ENCODE measurements at places on chromosomes 3 and 15. TPM values are rescaled to one million over a fixed set of nuclear protein-coding genes. Genes with fewer than 3 reads are reported as not detected.

SUSD5 gene
- total RNA-seq = 0.42 TPM

- DNase-seq = no peak
Measured at GRCh38 chr3:145900056-145900829, 260.7 kb downstream of the PLOD2 start.

IQCB1 gene
- total RNA-seq = 9.1 TPM

INO80 gene
- 16.8 TPM for total RNA-seq

DNA sequence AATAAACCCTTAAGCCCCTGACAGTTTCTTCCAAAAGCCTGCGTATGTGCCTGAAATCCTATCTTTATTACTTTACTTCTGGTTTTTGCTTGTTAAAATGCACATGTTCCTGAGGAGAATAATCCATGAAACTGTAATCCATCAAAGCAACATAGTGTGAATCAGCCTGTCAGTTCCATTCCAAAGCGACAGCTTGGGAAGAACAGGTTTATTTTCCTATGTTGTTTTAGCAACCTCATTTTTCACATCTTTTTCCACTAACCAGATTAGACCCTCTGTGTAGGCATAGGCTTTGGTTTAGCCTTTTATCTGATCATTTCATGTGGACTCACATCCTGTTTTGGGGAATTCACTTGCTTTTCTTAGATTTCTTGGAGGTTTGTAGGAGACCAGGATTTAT lies 988.0 kb downstream of the SQOR start:
- no peak for DNase-seq

GRCh38 chr3:25872200-25872877 lies 82.4 kb downstream of the OXSM start:
- no peak for DNase-seq

GRCh38 chr3:126034481-126035361 lies 49.2 kb downstream of the SLC41A3 start:
- no peak for DNase-seq

PLAAT1 gene
- 2.3 TPM for total RNA-seq

DNA sequence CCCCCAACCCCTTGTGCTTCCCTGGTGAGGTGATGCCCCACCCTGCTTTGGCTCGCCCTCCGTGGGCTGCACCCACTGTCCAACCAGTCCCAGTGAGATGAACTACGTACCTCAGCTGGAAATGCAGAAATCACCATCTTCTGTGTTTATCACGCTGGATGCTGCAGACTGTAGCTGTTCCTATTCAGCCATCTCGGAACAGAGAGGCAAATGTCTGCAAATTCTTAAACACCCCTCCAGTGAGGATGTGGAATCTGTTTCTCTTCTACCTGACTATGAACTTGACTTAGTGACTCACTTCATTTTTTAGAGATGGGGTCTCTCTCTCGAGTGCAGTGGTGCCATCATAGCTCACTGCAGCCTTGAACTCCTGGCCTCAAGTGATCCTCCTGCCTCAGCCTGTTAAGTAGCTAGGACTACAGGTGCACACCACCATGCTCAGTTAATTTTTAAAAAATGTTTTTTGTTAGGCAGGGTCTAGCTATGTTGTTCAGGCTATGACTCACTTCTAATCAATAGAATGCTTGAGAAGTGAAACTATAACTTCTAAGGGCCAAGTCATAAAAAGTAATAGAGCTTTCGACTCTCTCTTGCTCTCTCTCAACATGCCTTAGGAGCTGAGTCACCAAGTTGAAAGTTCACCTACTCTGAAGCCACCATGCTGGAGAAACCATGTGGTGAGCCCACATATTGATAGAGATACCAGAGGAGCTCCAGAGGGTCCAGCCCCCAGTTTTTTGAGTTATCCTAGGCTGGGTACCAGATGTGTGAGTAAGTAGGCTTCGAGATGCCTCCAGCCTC lies 11.5 kb upstream of the PARP14 start:
- DNase-seq = no peak

CSPG4 gene
- 2.2 TPM for total RNA-seq

NANOGP8 gene
- not detected for total RNA-seq

- no peak for DNase-seq
Measured at GRCh38 chr15:50134524-50135024, 15.5 kb upstream of the ATP8B4 start.

SCAMP5 gene
- 12.9 TPM for total RNA-seq

DNA sequence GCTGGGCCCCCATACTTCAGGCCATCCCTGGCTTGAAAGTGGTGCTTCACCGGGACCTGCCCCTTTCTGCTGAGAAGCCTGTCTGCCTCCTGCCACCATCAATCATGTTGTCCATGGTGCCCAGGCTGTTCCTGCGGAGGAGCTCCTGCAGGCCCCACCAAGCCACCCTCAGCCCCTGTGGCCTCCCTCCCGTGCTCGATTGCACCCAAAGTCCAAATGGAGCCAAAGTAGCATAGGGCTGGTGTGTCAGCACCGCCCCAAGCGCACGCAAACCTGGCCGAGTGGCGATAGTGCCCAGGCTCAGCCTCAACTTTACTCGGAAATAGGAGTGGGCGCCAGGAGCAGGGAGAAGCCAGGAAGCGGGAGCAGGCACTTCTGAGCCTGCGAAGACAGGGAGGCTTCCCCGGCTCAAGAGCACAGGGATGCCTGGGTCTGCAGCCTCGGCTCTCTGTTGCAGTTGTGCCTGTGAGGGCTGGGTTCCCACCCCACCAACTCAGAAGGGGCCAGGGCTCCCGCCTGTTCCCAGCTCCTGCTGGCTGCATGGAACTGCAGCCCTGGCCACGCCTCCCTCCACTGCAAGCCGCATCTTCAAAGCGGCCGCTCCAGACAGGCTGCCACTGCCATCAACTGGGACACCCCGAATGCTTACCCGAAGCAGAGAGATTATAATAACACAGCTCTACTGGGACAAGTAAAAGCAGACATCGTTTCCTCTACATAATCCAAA lies 203.0 kb downstream of the ARRDC4 start:
- no peak for DNase-seq

DNA sequence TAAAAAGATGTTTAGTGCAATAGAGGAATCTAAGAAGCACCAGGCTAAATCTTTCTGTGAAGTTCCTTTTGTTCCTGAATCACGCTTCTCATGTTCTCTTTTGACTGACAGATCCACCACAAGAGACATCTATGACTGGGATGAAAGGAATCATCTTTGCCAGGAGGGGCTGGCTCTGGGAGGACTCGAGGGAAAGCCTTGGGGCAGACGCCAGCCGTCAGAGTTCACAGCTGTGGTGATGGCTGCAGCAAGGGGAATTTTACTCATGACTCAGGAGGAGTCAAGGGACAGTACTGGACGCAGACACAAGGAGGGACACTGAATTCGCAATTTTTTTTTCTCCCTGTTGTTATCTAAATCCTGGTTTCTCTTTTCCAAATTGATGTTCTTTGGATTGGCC lies 38.7 kb downstream of the C3orf38 start:
- DNase-seq = no peak

- DNase-seq = peak; percentile 12
Measured at GRCh38 chr3:156787926-156788663, 38.1 kb upstream of the LEKR1 start.

DNA sequence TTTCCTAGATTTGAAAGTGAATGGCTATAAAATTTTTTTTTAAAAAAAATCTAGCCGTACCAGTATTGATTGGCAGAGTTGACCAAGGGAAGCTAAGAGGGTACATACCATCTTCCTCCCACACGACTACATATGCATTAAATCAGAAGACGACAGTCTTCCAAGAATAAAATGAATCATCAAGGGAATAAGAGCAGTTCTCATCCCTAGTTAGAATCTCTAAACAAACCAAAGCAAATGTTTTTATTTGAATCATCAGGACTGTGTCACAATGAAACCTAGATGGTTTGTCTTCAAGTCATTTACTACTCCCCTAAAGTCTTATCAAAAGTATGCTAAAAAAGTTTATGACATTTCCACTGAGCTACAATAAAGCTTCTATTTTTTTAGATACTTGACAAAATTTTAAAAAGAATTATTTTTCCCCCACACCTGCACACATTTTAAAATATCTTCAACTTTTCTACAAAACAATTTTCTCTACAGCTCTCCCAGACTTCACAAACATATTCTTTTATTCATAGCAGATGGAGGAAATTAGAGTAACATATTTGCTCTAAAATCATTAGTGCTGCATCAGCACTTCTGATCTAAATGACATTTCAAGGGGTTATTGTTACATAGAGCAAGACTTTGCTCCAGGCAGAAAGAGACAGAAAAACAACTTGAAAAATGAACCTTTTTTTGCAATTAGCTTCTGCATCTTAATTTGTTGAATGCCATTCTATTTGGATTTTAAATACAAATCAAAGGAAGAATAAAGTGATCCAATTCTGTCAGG lies 547.1 kb downstream of the FHIT start:
- DNase-seq = no peak

DNA sequence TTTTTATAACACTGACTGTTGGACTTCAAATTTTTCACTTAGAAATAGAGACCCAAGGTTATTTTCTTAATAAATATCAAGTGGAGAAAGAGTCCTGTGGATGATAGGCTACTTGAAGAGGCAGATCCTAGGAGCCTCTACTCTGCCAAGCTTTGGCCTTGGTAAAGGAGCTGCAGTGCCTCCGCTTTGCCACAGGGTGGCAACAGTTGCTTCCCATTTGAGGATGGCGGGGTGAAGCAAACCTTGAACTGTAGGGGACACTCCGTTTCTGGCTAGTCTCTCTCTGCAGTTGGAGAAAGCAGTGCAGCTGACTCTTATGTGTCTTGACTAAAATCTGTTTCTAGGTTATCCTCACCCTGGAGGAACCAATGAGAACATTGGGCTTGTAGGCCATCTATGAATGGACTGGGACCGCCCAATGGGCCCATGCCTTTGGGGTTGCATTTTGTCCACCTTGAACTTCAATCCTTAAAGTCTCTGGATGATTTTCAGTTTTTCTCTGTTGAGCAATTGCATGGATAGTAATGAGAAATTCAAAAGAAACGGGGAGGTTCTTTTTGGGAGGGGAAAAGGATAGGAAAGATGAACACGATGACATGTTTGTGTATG lies 9.8 kb downstream of the SCG5 start:
- peak; percentile 78 for DNase-seq

TTLL3 gene
- 31.7 TPM for total RNA-seq

GRCh38 chr3:23915537-23916108 lies 1.2 kb downstream of the NKIRAS1 start:
- no peak for DNase-seq

- no peak for DNase-seq
Measured at GRCh38 chr3:4708230-4708629, 215.1 kb downstream of the ITPR1 start.

- DNase-seq = no peak
Measured at GRCh38 chr3:118688396-118688884, 346.2 kb downstream of the IGSF11 start.

GOLGA8H gene
- not detected for total RNA-seq

DNA sequence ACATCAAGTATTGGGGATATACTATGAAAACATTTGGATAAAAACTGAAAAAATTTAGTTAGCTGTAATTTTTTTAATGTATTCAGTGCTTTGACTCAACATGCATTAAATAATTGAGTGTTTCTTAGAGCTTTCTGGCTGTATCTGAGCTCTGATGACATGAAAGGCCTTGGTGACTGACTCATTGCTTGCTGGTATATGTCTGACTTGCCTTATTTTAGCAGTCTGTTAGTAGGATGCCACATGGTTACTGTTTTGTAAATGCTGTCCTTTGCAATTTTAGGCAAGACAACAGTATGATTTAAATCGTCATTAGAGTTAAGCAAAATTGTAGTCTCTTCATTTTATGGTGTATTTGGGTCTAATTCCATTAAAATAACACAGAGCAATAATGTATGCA lies 199.2 kb downstream of the GHSR start:
- DNase-seq = peak; percentile 49

PDCD10 gene
- total RNA-seq = 39.0 TPM

CFAP91 gene
- 5.5 TPM for total RNA-seq

GRCh38 chr3:45489730-45490309 lies 101.4 kb downstream of the LARS2 start:
- no peak for DNase-seq

GRCh38 chr3:185021256-185021655 lies 131.6 kb downstream of the C3orf70 start:
- no peak for DNase-seq

ANKUB1 gene
- total RNA-seq = not detected

DNA sequence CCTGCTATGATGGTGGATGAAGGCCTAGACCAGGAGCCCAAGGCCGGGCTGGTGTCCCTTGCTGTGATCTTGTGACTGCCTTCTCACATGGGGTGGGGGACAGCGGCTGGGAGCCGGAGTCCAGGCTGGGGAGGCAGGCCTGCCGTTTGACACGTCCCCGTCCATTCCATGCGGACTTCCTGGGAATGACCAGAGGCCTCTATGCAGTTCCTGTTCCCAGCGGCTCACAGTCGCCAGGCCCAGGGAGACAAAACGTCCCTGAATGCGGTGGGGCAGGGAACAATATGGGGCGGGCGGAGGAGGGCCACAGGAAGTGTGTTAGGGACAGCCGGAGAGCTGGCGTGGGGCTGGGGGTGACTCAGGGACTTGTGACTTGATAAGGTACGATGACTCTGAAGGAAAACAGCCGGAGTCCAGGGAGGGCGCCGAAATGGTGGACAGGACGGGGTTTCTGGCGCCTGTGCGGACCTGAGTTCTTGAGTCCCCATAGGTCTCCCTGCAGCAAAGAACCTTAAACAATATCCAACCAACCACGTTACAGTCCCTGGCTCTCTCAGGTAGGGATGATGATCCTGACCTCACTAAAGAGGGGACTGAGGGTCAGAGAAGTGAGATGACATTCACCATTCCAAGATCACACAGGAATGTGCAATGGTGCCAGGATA lies 40.5 kb upstream of the SMAD6 start:
- DNase-seq = peak; percentile 54

DNA sequence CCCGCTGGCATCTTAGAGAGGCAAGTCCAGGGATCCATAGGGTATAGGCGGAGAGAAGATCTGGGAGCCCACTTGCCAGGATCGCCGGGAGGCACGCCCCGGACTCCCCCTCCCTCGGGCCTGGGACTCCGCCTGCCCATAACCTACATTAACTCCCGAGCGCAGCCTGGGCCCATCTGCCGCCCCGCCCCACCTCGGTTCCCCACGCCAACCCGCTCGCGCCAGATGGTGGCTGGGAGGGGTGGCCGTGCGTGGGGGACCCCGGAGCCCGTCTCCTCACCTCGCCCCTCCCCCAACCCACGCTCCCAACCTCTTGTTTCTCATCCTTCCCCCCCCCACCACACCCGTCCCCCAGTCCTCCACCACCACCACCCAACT lies 1.7 kb upstream of the DLL4 start:
- DNase-seq = no peak

DNA sequence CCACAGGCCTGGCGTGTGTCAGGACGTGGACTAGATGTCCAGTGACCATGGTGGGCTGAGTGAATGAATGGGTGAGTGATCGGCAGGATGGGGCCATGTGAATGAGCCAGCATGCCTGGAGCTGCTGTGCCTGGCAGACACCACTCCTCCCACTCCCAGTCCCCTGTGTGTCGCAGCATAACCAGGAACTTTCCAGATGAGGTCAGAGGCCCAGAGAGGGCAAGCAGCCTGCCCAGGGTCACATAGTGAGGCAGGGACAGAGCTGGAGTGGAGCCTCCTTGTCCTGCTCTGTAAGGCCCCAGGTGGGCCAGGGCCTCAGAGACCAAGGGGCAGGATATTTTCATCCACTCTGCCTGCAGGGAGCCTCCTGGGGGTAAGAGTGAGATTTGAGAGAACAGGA lies 6.4 kb downstream of the IQSEC1 start:
- DNase-seq = no peak

All from adrenal gland (tissue), 19 donors.